Stimulated activated CD4-positive, alpha-beta T cell treated with anti-CD3 and anti-CD28 coated beads, Interleukin-1b, Interleukin-23, amount 100 ng/mL, for 48 hours (primary cell): ENCODE measurements at places on chromosomes 7 and 10.

DNA sequence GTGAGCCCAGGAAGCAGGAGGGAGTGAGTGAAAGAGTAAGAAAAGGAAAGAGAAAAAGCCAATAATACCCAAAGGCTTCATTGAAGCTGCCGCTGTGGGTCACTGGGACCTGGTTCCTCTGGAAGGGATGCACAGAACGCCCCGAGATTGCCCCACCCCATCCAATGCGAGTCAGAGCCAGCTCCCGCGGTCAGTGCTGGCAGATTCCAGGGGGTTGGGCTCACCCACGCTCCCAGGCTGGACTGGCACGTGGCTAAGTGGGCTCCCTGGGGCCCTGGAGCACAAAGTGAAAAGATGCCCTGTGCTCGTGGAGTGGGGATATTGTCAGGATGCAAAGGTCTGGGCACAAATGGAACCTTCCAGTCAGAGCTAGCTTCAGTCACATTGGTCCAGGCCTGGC is 117.0 kb downstream of the OAT start:
- no peak for DNase-seq

DNA sequence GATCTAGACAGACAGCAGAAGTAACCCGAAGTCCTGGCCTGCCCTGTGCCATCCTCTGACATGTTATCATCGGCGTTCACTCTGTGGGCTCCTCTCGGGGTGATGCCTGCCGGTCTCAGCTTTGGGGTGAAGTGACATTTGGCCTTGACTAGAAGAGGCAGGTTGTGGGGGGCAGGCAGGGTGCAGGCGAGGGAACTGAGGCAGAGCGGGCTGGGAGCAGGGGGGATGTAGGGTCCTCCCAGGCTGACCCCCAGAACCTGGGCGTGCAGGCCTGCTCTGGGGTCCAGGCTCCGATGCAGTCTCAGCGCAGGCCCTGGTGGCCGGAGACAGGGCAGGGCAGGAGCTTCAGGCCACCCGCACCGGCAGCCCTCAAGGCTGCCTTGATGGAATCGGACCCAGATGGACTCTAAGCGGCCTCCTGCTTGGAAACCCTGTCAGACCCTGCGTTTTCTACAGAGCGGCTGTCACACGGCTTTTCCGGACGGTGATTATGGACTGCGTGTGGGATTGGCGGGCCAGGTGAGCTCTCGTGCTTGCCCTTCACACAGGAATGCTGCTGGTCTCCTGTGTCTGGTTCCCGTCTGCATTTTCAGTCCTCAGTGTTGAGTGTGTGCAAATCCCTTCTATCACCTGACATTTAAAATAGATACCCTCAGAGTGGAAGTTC is 842 bp upstream of the JAKMIP3 start:
- DNase-seq, result no peak

DNA sequence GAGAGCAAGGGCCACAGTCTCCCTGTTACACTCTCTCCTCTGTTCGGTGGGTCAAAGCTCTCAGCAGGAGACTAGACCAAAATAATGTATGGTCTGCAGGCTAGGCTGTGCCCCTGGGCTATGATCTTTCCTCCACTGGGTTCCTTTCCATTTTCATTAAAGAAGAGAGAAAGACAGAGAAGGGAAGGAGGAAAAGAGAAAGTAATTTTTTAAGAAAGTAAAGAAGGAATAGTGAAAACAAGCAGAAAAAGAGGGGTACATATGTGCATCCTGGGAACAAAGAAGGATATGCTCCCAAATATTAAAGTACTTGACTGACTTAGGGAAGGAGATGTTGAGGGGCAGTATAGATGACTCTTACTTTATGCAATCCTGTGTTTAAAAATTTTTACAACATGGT is 33.6 kb upstream of the PIK3AP1 start:
- DNase-seq, result no peak

DNA sequence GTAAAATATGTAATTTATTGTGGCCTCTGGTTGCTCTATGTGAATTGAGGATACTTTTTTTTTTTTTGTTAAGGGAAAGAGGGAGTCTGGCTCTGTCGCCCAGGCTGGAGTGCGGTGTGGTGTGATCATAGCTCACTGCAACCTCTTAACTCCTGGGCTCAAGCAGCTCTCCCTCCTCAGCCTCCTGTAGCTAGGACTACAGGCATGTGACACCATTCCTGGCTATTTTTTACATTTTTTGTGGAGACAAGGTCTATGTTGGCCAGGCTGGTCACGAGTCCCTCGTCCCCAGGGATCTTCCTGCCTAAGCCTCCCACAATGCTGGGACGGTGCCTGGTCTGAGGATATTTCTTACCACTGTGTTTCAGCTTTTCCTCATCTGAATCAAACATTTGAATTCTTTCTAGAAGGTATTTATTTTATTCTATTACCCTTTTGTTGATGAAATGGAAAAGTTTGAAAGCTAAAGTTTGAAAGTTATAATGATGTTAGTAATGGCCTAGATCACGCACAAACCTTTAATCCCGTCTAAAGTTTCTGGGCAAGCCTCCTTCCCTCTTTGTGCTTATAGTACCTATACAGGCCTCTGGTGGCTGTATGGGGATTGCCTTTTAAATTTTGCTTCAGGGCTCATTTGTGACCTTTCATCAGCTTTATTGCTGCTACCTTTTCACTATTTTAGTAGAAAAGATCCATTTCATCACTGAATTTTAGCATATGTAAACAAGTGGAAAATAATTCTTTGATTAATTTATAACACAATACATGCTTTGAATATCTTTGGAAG is 2.0 kb downstream of the IFRD1 start:
- no peak for DNase-seq

- no peak for DNase-seq
Measured at GRCh38 chr7:2301511-2301863, 12.8 kb downstream of the SNX8 start.

DNA sequence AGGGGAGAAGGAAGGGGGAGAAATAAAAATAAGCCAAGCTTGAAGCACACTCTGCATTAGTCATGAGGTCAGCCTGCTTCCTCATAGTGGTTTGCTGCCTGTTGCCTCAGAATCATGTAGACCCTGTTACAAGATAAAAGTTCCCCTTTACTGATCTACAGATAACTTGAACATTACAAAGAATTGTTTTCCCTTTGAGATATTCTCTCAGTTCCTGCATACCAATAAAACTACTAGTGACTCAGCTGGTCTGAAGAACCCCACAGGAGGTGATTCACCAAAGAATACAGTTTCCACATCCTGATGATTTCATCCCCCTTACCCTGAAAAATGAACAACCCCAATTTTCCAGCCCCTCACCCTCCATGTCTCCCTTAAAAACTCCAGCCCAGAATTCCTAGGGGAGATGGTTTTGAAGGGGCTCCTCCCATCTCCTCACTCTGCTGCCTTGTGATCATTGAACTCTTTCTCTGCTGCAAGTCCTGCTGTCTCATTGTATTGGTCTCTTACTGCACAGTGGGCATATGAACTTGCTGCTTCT is 31.5 kb upstream of the NRP1 start:
- peak; percentile 44 for DNase-seq

- DNase-seq, result no peak
Measured at GRCh38 chr7:29314148-29314547, 119.6 kb downstream of the CHN2 start.

- no peak for DNase-seq
Measured at GRCh38 chr10:85791818-85792532, 574.6 kb downstream of the GRID1 start.

DNA sequence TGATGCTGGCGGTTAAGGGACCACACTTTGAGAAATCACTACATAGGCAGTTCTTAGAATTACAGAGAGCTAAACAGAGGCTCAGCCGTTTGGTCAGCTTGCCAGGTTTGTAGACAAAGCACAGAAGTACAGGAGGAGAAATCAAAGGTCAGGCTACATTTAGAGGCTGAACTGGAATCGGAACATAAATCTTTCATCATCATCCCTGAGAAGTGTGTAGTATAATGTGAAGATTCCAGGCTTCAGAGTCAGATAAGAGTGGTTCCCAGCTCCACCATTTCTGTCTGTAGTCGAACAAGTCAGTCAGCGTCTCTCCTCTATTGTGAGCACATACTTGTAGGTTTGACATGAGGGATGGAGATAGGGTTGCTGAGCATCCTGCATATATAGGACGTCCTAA is 18.9 kb downstream of the CDK1 start:
- no peak for DNase-seq
